ENCODE measurements at places on chromosomes 16 and 17.

DNA sequence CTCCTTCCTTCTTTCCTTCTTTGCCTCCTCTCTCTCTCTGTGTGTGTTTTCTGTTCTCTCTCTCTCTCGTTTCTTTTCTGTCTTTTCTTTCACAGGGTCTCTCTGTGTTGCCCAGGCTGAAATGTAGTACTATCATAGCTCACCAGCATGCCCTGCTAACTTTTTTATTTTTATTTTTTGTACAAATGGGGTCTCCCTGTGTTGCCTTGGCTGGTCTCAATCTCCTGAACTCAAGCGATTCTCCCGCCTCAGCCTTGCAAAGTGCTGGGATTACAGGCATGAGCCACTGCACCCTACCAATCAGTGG, 1.5 kb downstream of the SLC5A11 start:
- DNase-seq, result no peak

- no peak for DNase-seq
Measured at GRCh38 chr17:66172691-66173223, 19.2 kb downstream of the CEP112 start.

- DNase-seq, result no peak
Measured at GRCh38 chr16:4306470-4307214, 9.2 kb upstream of the GLIS2 start.

- no peak for DNase-seq
Measured at GRCh38 chr16:69201291-69201690, 14.3 kb downstream of the SNTB2 start.

GRCh38 chr16:56048425-56049105, 142.7 kb upstream of the GNAO1 start:
- DNase-seq, result no peak

- DNase-seq, result no peak
Measured at GRCh38 chr17:7445619-7445968, 733 bp downstream of the CHRNB1 start.

DNA sequence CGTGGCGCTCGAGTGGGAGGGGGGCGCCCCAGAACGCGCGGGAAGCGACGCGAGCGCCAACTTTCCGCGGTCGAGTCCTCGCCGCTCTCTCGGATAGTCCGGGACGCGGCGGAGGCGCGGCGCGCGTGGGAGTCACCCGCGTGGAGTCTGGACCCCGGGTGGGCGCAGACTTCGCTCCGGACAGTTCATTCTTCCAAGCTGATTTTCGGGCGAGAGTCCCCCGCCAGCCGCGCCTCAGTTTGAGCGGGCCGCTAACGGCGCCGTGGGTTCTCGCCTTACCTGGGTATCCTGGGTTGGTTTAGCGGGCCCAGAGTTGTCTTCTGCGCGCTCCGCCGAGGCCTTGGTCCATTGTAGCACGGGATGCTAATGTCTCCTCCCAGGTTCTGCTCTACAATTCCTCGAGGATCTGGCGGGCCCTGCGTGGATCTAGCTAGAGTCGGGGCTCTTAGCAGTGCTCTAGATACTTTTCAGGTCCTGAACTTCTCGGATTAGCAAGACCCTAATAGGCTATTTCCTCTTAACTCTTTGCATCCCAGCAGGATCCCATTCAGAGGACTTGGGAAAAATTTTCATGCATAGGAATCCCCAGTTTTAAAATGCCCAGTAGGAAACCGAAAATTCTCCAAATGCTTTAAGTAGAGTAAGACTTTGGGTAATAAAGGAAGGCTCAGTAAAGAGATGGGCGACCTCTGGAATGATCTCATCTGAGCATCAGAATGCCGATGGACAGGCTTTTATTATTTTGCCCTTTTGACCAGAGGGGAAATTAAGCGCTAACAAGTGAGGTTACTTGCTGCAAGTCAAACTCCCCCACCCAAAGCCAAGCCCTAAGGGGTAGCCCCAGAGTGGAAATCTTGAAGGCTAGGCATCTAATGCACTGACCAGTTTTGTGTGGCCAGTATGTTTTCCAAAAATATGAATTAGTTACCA, 537 bp upstream of the GJC1 start:
- DNase-seq, result no peak

Data from substantia nigra (tissue), 51 donors.